ENCODE measurements at places on chromosomes 3 and 15.

- DNase-seq: no peak
Measured at GRCh38 chr3:184776916-184777315, 35.0 kb upstream of the VPS8 start.

GRCh38 chr3:136960838-136961836 lies 3.4 kb downstream of the IL20RB start:
- DNase-seq: no peak

GRCh38 chr3:66490214-66490613 lies 10.6 kb downstream of the LRIG1 start:
- DNase-seq: no peak

DNA sequence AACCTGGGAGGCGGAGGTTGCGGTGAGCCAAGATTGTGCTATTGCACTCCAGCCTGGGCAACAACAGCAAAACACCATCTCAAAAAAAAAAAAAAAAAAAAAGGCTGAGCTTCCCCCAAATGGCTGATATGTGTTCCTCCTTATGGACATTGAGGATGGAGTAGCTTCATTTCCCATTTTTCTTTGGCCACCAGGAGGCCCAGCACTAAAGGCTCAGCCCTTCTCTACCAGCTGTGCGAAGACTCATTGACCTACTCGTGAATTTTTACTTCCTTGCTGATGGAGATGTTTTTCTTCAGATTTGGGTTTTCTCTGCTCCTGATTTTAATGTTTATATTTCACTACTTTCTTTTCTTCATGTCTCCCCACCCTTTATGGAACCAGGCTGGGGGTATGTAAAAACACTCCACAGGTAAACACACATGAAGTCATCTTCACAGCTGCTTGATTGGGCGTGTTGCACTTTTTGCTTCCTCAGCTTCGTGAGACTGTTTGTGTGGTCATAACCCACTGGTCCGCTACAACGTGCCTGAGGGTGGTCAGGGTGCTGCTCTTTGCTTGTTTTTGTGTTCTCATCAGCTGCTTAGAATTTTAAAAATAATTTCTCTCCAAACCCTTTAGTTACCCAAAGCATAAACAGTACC lies 13.5 kb downstream of the SEMA4B start:
- DNase-seq: no peak

- no peak for DNase-seq
Measured at GRCh38 chr3:155356594-155357370, 63.3 kb upstream of the STRIT1 start.

- DNase-seq: no peak
Measured at GRCh38 chr15:75583701-75584100, 4.6 kb upstream of the PTPN9 start.

DNA sequence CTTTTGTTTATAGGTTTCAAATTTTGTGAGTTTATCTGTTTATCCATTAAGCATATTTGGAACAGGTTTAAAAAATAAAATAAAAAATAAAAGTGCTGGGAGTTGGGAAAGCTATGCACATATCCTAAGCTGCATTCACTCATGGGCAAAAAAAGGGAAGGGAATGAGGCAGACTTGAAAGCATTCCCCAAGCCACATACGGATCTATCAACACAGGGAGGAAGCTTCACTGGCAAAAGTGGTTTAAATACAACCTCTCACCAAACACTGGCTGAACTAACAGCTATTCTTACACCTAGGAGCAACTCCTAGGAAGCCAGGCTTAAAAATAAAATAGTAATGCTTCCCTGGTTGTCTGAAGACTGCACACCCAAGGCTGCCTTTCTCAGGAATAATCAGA lies 101.2 kb downstream of the PCCB start:
- no peak for DNase-seq

DNA sequence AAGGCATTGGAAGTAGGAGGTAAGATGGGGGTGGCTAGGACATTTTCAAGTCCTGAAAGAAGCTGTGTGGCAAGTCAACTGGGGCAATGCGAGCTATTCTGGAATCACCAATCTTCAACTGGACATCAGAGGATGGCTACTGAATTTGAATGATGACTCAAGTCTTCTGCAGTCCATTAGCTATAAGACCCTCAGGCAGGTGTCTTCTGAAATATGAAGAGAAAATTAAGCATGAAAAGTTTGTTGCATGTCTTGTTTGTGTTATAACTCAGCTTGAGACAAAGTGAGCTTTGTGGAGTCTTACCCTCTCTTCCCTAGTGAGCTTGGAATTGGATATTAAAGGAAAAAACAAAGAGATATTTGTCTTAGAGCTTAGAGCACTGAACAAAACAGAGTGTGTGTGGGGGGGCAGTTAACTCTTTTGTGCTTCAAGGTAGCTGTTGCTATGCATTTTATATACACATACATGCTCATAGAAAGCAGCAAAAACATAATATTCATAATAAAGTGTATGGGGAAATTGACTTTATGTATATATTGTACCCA lies 979.1 kb downstream of the MCTP2 start:
- no peak for DNase-seq

GRCh38 chr3:122251428-122251827 lies 68.0 kb downstream of the CASR start:
- no peak for DNase-seq

GRCh38 chr3:23840521-23840920 lies 34.8 kb downstream of the UBE2E1 start:
- DNase-seq: no peak

GRCh38 chr3:179957264-179957845 lies 79.4 kb downstream of the PEX5L start:
- no peak for DNase-seq

DNA sequence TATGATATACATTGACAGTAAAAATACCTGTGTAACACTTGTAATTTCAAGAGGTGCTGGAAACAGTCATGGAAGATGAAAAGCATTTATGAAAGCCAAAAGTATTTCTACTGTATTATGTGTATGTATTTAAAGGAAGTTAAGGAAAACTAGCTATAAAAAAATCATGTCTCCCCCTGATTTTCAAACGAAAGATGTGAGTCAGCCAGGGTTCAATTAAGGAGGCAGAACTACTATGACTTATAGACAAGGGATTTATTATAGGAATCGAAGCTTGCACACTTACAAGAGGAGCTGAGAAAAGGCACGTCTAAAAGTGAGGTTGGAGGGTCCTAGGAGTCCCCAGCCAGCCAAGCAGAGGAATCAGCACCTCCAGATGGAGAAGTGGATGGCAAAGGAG lies 119.4 kb downstream of the SUCLG2 start:
- no peak for DNase-seq

Data from stimulated activated CD4-positive, alpha-beta T cell treated with anti-CD3 and anti-CD28 coated beads, Interleukin-1b, Interleukin-23, amount 100 ng/mL, for 1 hour (primary cell).